Activated CD4-positive, alpha-beta T cell treated with anti-CD3 and anti-CD28 coated beads, Interleukin-2, amount 50 U/mL, for 24 hours (primary cell): ENCODE measurements at places on chromosomes 4 and X.

DNA sequence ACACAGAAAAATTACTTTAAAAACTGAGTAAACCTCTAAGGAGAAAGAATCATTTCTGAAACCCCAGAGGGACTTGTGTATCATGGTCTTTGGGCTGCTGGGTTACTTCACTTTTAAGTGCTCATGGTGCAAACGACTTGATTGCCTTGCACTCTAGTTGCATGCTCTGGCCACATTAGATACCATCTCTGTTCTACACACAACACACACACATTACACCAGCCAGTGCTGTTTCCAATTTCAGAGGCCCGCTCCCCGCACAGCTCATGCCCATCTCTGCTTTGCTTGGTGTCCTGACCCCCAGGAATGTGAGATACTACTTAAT is 2.1 kb downstream of the PPP3CA start:
- no peak for DNase-seq

- DNase-seq, result no peak
Measured at GRCh38 chr4:54475546-54475945, 182.2 kb upstream of the KIT start.

GRCh38 chrX:55710701-55711100 is 6.8 kb upstream of the RRAGB start:
- no peak for DNase-seq

DNA sequence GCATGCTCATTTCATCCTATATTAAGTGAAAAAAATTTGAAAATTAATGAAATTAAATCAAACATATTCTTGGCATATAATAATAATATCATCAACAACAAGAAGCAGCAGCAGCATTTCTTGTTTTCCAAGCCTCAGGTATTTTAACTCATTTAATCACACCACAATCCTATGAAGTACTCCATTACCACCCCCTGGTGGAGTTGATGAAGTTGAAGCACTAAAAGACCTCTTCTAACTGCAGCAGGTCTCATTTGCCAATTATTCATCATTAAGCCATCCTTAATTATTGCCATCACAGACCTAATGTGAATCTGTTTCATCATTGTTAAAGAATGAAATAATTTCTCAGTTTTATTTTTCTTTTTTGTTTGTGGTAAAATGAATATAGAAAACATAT is 801.4 kb upstream of the GRID2 start:
- no peak for DNase-seq

- DNase-seq, result no peak
Measured at GRCh38 chr4:3284734-3285557, 7.9 kb upstream of the RGS12 start.
